ENCODE measurements at places on chromosomes 5 and 9.

DNA sequence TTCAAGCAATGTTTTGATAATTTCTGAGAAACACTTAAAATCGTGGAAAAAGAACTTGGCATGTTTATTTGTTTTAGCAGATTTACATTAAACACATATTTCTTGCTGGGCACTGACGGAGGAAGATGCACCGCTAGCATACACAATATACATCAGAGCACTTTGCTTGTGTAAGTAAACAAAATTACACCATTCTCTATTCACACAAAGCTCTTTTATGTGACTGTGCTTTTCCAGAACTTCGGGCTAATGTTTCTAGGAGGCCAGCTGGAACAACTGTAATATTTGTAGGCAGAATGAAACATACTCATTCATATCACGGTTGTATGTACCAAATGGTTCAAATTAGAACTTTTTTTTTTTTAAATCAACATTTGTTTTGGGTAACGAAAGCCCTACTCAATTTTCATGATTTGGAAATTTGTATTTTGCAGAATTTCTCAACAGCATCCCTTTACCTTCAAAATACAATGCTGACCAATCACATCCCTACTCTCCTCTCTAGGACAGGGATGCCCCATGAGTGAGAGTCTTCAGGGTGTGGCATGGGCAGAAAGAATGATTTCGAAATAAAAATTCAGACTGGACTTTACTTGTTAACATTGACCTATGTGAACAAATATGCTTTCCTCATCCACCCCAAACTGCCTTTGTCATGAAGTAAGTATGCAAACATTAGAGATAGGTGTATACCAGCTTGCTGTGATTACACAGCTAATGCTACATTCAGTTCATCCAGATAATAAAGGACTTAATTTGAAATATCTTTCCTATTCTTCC lies 425.1 kb downstream of the BNC2 start:
- DNase-seq = no peak

- no peak for DNase-seq
Measured at GRCh38 chr5:151222790-151223446, 974 bp downstream of the CCDC69 start.

DNA sequence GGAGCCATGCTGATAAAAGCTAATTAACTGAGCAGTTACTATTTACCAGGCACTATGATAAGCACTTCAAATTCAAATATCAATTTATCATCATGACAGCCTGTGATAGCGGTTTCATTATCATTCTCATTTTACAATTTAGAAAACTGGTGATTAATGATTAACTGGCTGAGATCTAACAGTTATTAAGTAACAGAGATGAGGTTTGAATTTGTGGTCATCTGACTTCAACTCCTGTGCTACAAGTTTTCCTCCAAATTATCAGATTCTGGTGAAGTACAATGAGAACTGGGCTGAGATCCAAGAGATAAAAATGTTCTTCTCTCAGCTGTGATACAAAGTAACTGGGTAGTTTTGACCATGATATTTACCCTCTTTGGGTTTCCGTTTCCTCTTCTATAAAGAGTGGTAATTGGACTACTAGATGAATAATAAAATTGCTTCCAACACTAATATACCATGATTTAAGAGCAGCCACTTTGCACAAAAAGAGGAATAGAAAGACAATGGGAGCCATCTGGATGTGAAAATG lies 74.5 kb upstream of the CCNG1 start:
- no peak for DNase-seq

DNA sequence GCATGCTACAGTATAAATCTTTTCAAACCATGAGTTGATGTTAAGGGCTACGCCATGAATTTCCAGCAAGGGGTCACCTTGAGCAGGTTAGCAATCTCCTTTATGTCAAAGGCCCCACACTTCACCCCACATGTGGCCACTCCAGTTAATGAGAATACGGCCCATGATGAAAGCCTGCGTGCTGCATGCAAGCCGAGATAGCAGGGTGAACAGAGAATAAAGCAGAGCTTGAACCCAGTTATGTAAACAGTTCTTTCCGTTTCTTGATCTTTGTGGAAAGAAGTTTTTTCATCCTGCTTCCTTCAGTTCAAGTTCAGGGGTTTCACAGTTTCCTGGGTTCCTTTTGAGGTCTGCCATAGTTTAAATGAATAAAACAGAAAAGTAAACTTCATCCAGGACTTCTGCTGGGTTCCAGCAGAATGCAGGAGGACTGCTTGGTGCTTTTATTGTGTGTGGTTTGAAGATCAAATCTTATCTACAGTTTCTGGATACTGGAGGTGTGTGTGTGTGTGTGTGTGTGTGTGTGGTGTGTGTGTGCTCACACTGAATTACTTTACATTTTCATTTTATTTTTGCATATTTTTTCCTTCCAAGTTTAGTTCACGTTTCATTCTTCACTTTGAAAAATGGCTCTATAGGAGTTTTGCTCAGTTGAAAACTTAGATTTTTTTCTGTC lies 87.1 kb downstream of the HMHB1 start:
- DNase-seq = no peak

DNA sequence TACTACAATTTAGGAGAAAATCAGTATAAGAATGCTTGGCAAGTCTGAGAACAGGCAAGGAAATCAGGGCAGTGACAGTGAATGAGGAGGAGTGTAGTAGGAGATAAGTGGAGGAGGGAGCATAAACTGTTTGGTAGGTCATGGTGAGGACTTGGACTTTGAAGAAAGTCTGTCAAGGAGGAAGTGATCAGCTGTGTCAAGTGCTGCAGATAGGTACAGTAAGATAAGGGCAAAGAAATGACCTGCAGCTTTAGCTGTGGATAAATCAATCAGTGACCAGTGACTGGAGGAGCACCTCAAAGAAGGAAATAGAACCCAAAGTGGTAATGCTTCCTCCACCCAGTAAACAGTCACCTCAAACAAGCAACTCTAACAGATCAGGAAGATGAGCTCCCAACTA lies 106.3 kb downstream of the RAPGEF6 start:
- DNase-seq = no peak

DNA sequence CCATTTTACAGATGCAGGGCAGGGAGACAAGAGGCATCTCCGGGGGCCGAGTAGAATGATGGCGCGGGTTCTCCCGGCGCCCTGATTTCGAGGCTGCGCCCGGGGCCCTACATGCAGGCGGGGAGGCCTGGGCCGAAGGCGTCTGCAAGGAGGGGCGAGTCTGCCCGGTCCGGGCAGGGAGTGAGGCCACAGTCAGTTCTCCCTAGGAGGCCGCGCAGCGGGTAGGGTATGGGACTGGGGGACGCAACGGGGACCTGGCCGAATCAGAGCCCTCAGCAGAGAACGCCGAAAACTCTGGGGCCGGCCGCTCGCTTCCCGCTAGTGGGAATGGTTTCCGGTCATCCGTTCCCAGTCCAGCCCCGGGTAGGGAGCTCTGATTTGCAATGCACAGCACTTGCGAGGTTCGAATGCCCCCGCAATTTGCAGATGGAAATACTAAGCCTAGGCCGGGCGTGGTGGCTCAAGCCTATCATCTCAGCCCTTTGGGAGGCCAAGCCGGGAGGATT lies 6.4 kb downstream of the TLX3 start:
- no peak for DNase-seq

DNA sequence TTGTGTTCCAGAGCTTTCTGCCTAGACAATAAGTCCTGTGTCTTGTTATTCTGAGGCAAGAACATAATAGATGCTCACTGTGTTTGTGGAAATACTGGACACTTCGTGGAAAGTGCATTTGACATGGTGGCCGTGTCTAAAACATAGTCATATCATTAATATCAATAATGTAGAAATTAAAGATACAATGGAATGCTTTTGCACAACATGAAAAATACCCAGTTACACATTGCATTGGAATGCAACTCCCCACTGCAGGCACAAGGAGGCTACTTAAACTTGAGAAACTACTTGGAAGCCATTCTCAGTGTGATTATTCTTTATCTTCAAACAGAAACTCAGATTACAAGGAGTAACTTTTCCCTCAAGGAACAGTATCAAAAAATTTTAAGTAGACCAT lies 145.3 kb upstream of the ZNF462 start:
- peak; percentile 65 for DNase-seq

GRCh38 chr9:117511852-117512481 lies 97.1 kb upstream of the ASTN2 start:
- DNase-seq = no peak

Data from fibroblast of skin of left quadriceps (primary cell).